ENCODE measurements at places on chromosomes 7 and 10.

DNA sequence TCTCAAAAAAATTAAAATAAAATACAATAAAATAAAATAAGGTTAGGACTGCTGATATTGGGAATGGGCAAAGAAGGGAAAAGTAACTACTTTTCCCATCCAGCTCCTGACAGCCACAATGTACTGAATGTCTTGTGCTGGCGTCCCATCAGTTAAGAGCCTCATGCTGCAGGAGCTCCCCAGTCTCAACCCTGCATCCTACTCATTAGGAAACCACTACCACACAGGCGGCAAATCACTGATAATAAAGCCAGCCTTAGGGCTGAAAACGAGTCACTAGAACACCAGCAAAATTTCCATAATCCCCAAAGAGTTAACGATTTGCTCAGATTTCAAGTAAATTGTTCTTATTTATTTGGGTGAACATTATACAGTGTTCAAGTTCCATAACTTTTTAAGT is 4.3 kb downstream of the YWHAG start:
- H3K27me3 ChIP-seq = no peaks in the 10 kb centered on the region
- H3K36me3 ChIP-seq = peaks cover 52% of the 10 kb centered on the region
- peaks cover 28% of the 10 kb centered on the region for H3K4me1 ChIP-seq
- DNase-seq = no peak

DNA sequence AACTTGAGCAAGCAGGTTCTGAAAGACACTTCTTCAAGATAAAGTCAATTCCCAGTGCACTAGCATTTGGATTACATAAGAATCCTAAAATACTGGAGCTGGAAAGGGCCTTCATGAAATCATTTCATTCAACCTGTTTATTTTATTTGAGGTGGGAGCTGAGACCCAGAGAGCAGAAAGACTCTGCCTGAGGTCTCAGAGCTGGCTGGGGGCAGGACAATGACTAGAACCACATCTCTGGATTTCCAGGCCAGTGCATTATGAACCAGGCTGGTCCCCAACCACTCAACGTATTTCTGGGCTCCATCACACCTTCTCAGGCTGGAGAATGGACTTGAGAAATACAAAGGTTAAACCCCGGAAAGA is 8.4 kb downstream of the ANXA11 start:
- no peak for DNase-seq
- H3K4me1 ChIP-seq = peaks cover 49% of the 10 kb centered on the region
- H3K36me3 ChIP-seq = peaks cover 22% of the 10 kb centered on the region
- no peaks in the 10 kb centered on the region for H3K27me3 ChIP-seq
- H3K27ac ChIP-seq = peak overlapping the region; percentile 91

DNA sequence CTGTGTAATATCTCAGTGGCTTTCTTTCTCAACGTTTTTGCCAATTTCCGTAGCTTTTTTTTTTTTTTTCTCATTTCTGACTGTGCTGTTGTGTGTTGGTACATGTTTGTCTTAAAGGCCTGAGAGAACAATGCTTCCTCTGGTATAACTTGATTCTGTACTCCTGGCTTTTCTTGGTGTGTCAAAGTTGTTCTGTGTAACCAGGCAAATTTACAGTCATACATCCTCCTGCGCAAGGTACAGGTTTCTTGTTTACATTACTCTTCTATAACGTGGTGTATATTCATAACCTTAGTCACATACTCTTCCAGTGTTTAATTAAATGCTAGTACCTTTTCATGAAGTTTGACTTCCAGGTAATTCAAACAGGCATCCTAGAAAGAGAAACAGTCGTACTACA is 8.3 kb upstream of the ARHGAP12 start:
- peak overlapping the region; percentile 4 for H3K4me3 ChIP-seq
- no peak for DNase-seq
- peak overlapping the region; percentile 58 for H3K27ac ChIP-seq
- no peaks in the 10 kb centered on the region for H3K36me3 ChIP-seq
- no peaks in the 10 kb centered on the region for H3K27me3 ChIP-seq

DNA sequence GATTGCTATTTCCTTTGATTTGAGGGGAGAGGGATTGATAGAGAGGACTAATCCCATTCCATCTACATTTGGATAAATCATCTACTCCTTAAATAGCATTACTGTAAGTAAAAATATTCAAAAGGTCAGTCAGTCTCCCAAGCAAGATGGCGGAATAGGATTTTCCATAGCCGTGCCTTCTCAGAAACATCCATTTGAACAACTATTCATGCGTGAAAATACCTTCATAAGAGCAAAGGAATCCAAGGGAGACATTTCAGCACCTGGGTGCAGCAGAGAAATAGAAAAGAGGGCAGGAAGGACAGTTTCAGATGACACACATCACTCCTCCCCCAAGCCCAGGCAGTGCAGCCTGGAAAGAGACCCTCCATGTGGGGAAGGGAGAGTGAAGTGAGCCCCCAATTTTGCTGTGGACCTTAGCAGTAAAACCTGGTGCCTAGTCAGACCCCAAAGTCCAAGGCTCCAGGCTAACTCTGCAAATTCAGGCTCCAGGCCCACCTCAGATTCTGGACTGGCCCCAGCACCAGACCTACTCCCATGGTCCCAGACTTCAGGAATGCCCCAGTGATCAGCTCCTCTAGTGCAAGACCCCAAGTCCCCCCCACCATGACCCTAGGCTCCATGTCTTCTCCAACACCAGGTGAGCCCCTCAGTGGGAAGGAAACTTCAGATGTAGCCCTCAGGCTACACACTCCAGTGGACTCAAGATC is 104.3 kb upstream of the LANCL2 start:
- H3K36me3 ChIP-seq = no peaks in the 10 kb centered on the region
- DNase-seq = peak; percentile 43
- H3K27me3 ChIP-seq = peaks cover 24% of the 10 kb centered on the region

GRCh38 chr10:128443925-128444518 is 317.8 kb upstream of the MKI67 start:
- no peak overlapping the region for H3K4me3 ChIP-seq
- no peaks in the 10 kb centered on the region for H3K4me1 ChIP-seq
- no peaks in the 10 kb centered on the region for H3K36me3 ChIP-seq
- H3K27ac ChIP-seq = no peak overlapping the region

- DNase-seq = no peak
- H3K27me3 ChIP-seq = no peaks in the 10 kb centered on the region
- peak overlapping the region; percentile 95 for H3K27ac ChIP-seq
- H3K36me3 ChIP-seq = peaks cover 6% of the 10 kb centered on the region
- H3K4me3 ChIP-seq = peak overlapping the region; percentile 74
- H3K4me1 ChIP-seq = peaks cover 39% of the 10 kb centered on the region
Measured at GRCh38 chr10:69337296-69338132, 59.2 kb downstream of the HK1 start.

- H3K4me1 ChIP-seq = peaks cover 50% of the 10 kb centered on the region
- peak overlapping the region; percentile 93 for H3K4me3 ChIP-seq
- no peak for DNase-seq
- no peaks in the 10 kb centered on the region for H3K36me3 ChIP-seq
Measured at GRCh38 chr10:134247-135131, 766 bp upstream of the ZMYND11 start.

DNA sequence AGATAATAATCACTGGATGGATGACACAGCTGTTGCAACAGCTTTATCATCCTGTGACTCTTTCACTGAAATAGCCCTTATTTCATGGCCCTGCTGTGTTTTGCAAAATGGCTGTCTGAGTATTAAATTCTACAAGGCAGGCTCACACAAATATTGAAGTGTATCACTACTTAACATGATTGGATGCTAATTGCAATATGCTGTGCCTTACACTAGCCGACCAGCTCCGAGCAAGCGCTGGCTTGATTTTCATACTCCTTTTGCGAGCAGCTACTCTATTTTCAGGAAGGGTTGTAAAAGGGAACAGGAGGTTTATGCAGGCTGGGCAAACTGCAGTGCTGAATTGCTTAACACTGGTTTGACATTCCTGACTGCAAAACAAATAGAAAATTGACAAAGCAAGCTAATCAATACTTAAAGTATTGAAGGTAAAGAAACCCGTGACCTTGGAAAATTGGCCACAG is 121.6 kb downstream of the CACNB2 start:
- H3K27me3 ChIP-seq = no peaks in the 10 kb centered on the region
- H3K4me3 ChIP-seq = no peak overlapping the region

- H3K27me3 ChIP-seq = no peaks in the 10 kb centered on the region
- no peaks in the 10 kb centered on the region for H3K4me1 ChIP-seq
- H3K27ac ChIP-seq = no peak overlapping the region
- no peak overlapping the region for H3K4me3 ChIP-seq
Measured at GRCh38 chr7:112951070-112951469, 135.6 kb downstream of the GPR85 start.

DNA sequence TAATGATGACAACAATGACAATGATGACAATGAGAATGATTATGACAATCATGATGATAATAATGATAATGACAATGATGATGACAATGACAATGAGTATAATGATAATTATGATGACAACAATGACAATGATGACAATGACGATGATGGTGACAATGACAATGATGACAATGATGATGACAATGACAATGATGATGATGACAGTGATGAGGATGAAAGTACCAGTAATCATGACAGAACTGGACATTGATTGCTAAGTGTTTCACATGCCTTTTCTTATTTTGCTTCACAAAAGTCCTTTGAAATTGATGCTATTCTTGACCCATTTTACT is 1106.0 kb upstream of the AUTS2 start:
- no peaks in the 10 kb centered on the region for H3K27me3 ChIP-seq
- H3K27ac ChIP-seq = no peak overlapping the region
- no peak for DNase-seq
- H3K4me1 ChIP-seq = no peaks in the 10 kb centered on the region
- H3K36me3 ChIP-seq = no peaks in the 10 kb centered on the region

DNA sequence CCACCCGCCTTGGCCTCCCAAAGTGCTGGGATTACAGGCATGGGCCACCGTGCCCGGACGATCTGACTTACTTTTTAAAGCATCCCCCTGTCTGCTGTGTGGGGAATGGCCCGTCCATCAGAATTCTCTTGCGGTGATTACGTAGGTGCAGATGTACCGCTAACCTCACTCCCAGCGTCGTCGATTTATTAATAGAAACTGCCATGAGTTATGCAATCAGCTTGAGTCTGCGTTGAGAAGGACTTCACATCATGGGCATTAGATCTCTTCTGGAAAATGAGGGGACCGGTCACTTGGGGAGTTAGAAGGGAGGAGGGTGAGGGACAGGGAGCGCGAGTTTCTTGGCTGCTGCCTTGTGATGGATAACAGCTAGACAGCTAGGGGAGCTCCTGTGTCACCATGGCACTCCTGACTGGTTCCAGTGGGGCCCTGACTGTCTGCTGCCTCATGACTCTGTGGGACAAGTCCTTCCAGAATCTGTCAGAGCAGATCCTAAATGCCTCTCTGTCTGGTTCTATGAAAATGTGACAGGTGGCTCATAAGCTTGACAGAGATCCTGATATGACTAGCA is 35.2 kb downstream of the POR start:
- H3K27me3 ChIP-seq = no peaks in the 10 kb centered on the region
- no peak for DNase-seq
- H3K27ac ChIP-seq = peak overlapping the region; percentile 82
- peak overlapping the region; percentile 5 for H3K4me3 ChIP-seq
- peaks cover 24% of the 10 kb centered on the region for H3K4me1 ChIP-seq

DNA sequence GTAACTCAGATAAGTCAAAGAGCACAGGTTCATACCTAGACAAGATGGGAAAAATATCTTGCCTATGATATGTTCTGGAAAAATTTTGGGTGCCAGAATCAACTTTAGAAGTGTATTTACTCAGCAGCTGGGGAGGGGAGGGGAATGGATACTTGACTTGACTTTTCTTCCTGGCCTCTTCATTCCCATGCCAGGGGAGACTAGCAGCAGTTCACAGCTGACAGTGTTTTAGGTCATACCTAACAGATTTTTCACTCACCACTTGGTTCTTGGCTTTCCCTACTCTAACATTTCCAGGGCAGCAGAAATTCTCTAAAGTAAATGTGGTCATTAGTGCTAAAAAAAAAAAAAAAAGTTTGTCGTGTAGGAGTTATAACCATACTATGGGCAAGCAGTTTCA is 46.3 kb downstream of the TAS2R16 start:
- no peak overlapping the region for H3K4me3 ChIP-seq
- H3K36me3 ChIP-seq = no peaks in the 10 kb centered on the region
- no peak for DNase-seq
- H3K27me3 ChIP-seq = no peaks in the 10 kb centered on the region

GRCh38 chr7:85914437-85914836 is 727.6 kb upstream of the SEMA3D start:
- no peak overlapping the region for H3K27ac ChIP-seq
- no peak for DNase-seq
- H3K36me3 ChIP-seq = no peaks in the 10 kb centered on the region
- H3K27me3 ChIP-seq = no peaks in the 10 kb centered on the region
- H3K4me1 ChIP-seq = no peaks in the 10 kb centered on the region

- DNase-seq = no peak
- no peak overlapping the region for H3K4me3 ChIP-seq
- H3K27me3 ChIP-seq = no peaks in the 10 kb centered on the region
- no peaks in the 10 kb centered on the region for H3K36me3 ChIP-seq
Measured at GRCh38 chr7:47227762-47228177, 354.1 kb downstream of the TNS3 start.

- no peak overlapping the region for H3K27ac ChIP-seq
- H3K4me1 ChIP-seq = peaks cover 13% of the 10 kb centered on the region
- no peaks in the 10 kb centered on the region for H3K27me3 ChIP-seq
Measured at GRCh38 chr7:111730476-111731300, 168.4 kb upstream of the IMMP2L start.

GRCh38 chr10:98194633-98195032 is 60.2 kb downstream of the R3HCC1L start:
- no peaks in the 10 kb centered on the region for H3K4me1 ChIP-seq
- H3K27ac ChIP-seq = no peak overlapping the region
- H3K27me3 ChIP-seq = no peaks in the 10 kb centered on the region
- H3K4me3 ChIP-seq = no peak overlapping the region
- H3K36me3 ChIP-seq = peaks cover 24% of the 10 kb centered on the region

GRCh38 chr7:77570330-77571011 is 33.4 kb downstream of the PTPN12 start:
- H3K4me3 ChIP-seq = no peak overlapping the region
- H3K27me3 ChIP-seq = no peaks in the 10 kb centered on the region
- no peak for DNase-seq
- peaks cover 21% of the 10 kb centered on the region for H3K36me3 ChIP-seq

DNA sequence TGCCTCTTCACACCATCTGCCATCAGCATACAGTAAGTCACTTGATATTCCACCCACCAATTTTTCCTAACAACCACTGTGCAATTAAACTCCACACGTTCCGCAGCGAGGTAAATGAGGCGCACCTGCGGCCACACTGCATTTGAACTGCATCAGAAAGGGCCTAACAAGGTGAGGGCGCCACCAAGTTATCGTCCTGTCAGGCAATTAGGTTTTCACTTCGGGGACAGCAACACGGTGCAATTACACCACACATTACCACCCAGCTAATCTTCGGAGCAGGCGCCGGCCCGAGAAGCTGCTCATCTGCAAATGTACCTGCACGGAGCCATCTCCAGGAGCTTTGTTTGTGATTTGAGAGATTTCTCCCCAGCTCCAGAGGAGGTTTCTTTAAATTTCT is 84.4 kb downstream of the EBF3 start:
- H3K4me3 ChIP-seq = no peak overlapping the region
- no peak for DNase-seq
- H3K4me1 ChIP-seq = peaks cover 16% of the 10 kb centered on the region
- no peak overlapping the region for H3K27ac ChIP-seq
- no peaks in the 10 kb centered on the region for H3K36me3 ChIP-seq

DNA sequence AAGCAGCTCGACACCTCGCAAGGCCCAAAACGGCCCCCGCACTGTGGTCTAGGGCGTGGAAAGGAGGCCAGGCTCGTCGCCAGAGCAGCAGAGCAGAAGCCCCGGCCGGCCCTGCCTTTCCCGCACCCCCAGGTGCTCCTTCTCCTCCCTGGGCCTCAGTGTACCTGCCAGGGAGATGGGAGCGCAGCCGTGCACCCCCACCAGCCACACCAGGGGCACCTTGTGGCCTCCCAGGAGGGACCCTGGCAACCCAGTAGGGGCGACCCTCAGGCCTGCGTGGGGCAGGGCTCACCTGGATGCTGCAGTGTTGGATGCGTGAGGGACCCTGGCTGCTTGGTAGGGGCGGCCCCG is 9.5 kb downstream of the PDGFA start:
- peaks cover 8% of the 10 kb centered on the region for H3K36me3 ChIP-seq
- peaks cover 10% of the 10 kb centered on the region for H3K27me3 ChIP-seq
- no peak overlapping the region for H3K27ac ChIP-seq
- no peak for DNase-seq
- H3K4me3 ChIP-seq = no peak overlapping the region
